ENCODE measurements at places on chromosomes 13 and 19.

GRCh38 chr13:51519771-51520216 is 64.5 kb upstream of the WDFY2 start:
- DNase-seq, result no peak

- no peak for DNase-seq
Observed at GRCh38 chr19:9058905-9059667, 27.8 kb upstream of the OR1M1 start.

DNA sequence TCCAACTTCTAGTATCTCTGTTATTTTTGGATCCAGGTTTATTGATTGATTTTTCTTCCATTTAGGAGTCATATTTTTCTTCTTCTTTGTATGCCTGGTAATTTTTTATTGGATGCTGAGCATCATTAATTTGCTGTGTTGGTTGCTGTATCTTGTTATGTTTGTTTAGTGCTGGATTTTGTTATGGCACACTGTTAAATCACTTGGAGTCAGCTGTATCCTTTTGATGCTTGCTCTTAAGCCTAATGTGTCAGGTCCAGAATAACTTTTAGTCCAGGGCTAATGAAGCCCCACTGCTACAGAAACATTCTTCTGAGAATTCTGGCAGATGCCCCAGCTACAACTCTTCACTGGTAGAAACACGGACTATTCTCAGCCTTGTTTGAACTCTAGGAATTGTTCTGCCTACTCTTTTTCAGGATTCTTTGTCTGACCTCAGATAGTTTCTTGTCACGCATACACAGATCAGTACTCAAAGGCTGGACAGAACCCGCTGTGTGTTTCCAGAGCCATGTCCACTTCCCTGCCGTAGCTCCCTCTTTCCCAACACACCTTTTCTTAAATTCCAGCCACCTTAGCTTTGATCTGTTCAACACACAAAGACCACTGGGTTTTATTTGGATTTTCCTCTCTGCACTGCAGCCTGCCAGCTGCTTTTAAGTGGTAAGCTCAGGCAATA is 137.1 kb upstream of the WASF3 start:
- no peak for DNase-seq

DNA sequence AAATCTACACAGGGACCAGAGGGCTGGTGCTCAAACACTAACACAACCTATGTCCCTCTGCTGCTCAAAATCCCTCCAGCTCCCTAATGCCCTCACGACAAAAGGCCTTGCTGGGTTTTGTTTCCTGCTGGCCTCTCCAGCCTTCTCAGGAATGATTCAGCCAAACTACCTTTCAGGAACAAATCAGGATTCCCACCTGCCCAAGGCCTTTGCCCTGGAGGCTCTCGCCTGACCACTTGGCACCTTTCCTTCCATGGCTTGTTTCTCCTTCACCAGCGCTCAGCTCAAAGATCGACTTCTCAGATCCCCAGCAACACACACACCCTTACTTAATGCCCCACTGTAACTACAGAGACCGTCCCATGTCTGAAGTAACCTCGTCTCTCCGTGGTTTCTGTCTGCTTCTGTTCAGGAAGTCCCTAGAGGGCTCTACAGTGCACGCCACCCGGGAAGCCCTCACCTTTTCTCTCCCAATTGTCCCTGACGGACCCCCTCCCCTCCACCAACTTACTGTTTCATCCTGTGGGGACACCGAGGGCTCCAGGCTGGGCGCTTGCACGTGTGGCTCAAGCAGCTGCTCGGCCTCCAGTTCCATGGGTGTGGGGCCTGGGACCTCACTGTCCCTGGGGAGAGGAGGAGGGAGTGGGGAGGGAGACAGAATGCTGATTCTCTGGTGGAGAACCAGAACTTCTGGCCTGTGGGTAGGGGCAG is 3.2 kb upstream of the SIX5 start:
- DNase-seq, result no peak

DNA sequence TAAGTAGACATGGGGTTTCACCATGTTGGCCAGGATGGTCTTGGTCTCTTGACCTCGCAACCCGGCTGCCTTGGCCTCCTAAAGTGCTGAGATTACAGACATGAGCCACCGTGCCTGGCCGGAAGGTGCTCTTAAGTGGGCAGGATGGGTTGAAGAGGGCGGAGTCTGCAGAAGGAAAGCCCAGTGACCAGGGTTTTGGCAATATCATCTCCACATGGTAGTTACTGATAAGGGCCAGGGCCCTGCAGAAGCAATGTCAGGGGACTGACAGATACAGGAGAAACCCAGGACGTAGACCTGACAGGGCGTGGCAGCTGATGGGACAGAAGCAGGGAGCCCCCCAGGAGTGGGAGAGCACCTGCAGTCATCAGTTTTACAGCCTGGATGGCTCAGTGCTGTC is 45.7 kb upstream of the RNF113B start:
- no peak for DNase-seq

DNA sequence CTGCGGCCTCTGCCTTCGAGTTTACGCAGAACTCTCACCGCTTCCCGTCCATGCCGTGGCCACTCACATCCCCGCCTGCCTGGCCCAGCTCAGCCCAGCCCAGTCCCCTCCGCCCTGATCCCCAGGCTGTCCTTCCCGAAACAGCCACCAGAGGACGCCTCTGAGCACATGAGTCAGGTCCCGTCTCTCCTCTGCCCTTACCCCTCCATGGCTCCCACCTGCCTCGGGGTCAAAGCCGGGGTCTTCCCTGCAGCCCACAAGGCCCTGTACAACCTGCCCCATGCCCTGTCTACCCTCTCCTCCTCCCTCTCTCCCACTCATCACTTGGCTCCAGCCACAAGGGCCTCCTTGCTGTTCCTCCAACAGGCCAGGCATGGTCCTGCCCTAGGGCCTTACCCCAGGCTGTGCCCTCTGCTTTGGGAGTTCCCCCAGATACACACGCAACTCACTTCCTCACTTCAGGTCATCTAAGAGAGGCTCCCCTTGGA is 8.1 kb upstream of the SEMA6B start:
- no peak for DNase-seq

DNA sequence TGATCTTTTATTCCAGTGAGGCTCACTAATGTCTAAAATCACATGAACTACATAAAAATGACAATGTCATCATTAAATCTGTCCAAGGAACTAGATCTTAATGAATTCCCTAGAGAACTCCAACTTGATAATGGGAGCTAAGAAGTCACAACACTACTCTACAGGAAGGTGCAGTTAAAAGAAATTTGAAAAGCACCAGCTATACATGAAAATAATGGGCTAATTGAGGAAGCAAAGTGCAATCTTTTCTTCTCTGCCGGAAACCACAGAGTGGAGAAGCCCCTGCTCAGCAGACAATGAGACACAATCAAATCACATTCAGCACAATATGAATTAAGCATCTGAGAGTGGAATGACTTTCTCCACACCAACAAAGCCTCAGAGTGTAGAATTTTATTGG is 261.7 kb downstream of the LHFPL6 start:
- DNase-seq, result no peak

DNA sequence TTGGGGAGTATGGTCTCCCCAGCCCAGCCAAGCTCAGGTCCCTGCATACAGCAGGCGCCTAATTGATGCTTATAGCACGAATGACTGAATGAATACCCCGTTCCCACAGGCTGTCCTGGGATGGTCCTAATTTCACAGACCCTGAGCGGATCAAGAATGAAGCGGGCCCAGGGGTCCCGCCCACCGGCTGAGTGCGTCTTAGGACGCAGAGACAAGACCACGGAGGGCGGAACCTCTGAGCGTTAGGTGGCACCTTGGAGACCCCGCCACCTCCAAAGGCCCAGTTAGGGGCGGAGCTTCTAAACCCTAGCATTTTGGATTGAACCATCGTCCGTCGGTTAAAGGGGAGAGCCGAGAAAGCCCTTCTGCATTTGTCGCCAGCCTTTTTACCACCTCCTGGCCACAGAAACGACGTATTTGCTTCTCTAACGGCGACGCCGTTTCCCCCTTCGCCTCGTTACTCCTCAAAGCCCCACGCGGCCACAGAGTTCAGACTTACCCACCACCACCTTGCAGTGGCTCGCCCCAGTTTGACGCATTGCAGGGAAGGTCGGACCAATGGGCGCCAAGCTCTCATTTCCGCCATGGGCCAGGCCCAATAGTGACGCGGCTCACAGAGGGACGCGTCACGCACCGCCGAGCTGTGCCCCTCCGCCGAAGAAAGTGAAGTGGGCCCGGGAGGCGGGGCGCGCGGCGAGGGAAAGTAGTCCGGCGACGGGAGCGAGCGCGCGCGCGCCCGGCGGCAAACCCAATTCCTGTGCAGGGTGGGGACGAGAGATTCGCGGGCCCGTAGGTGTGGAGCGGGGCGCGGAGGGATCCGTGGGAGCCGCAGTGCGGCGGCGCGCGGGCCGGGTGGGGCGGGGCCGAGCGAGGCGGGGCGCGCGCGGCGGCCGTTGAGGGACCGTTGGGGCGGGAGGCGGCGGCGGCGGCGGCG is 479 bp upstream of the CALM3 start:
- DNase-seq, result peak; percentile 86

- DNase-seq, result no peak
Observed at GRCh38 chr13:19927117-19927748, 31.3 kb upstream of the ZMYM2 start.

- DNase-seq, result no peak
Observed at GRCh38 chr19:42420055-42420544, 7.1 kb downstream of the LIPE start.

DNA sequence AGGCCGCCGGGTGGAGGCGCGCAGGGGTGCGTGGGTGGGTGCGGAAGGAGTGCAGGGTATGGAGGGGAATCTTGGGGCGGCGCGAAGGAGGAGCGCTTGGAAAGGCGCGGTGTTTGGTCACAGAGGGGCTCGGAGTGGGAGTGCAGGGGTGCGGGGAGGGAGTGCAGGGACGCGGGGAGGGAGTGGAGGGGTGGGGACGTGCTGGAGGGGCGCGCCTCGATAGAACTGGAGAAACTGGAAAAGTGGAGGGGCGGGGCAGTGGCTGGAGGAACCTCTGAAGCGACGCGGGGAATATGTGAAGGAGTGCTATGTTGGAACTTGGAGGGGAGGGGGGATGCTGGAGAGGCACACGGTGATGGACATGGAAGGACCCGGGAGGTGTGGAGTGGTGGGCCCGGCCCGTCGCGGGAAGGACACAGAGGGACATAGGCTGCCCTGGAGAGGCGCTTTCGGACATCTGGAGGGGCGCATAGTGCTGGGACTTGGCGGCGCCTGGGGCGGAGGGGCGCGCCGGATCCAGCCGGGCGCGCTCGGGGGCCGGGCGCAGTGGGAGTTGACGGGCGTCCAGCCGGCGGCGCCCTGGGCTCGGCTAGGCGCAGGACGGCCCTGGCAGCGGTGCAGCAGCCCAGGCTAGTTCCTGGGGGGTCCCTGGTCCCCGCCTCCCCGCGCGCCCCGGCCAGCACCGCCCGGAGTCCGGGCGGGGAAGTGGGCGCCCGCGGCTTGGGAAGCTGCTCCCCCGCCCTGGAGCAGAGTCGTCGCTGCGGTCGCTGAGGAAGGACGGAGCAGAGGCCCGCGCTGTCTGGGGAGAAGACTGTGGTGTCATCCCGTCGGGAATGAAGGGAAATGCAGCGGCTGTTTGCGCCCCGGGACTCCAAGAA is 20.8 kb upstream of the SGCG start:
- DNase-seq, result no peak

DNA sequence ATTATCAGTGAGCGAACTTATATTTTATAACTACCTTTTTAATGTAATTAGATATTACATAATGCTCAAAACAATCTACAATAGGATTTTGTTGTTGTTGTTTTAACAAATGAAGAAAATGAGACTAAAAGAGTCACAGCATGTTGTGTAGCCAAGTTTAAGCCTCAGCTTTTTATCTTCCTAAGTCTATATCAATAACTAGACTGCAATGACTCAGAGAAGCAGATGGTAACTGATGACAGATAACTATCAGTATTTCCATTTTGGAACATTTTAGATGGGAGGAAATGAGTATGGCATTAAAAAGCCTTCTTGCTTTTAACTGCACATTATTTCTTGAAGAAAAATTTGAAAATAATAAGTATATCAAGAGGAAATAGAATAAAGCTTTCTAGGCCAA is 825.2 kb downstream of the SLITRK1 start:
- DNase-seq, result no peak

GRCh38 chr19:2631213-2631821 is 71.2 kb downstream of the GNG7 start:
- DNase-seq, result no peak

DNA sequence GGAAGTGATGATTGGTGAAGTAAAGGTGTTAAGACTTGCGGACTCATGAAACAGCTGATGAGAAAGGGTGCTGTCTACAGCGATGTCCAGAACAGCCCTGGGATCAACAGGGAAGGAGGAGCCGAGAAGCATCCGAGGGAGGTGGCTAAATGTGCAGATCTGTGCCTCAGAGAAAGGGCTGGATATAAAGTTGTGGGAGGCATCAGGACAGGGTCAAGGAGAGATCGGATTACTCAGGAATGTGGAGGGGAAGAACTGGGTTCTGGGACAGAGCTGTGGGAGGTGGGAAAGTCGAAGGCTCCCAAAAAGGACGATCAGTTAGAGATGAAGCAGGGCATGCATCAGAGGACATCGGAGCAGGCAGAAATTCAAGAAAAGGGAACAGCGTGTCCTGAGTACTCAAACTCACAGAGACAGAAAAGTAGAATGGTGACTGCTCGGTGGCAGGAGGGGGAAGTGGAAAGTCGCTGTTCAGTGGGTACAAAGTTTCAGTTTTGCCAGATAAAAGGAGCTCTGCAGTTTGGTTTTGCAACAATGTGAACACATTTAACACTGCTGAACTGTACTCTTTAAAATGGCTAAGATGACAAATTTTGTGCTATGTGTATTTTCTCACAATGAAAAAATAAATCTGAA is 1.9 kb downstream of the SIGLEC14 start:
- DNase-seq, result no peak

All from H54 (cell line).